ENCODE measurements at places on chromosomes 16 and 17. TPM values are rescaled to one million over a fixed set of nuclear protein-coding genes. Genes with fewer than 3 reads are reported as not detected.
A peak's percentile ranks its signal among the peaks of the same experiment; 100 is the strongest.

EME2 gene
- total RNA-seq = 0.90 TPM

GRCh38 chr16:19179546-19180490, 11.8 kb downstream of the SYT17 start:
- DNase-seq = peak; percentile 30

DNA sequence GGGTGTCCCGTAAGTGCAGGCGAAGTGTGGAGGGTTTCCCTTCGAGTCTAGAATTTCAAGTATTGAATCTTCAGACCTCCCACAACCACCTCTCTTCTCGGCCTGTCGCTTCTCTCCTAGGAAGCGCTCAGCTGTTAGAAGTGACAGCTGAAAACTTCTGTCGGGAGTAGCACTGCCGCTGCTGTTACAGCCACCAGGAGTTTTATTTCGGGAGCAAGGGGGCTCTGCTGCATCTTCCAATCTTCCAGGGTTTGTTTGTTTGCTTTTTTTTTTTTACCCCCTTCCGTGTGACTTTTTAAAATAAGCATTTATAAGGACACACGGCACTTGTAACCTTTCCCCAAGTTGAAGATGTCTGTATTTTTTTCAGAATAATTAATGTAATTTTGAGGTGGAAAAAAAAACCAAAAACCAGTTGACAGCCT, 767 bp downstream of the RPS6KB1 start:
- no peak for DNase-seq

- peak; percentile 51 for DNase-seq
Measured at GRCh38 chr16:21656795-21657768, 4.7 kb upstream of the IGSF6 start.

GRCh38 chr17:63942309-63942985, 10.3 kb upstream of the CD79B start:
- DNase-seq = no peak

CMTM2 gene
- total RNA-seq = not detected

KRT33A gene
- not detected for total RNA-seq

SPIRE2 gene
- 5.0 TPM for total RNA-seq

DNA sequence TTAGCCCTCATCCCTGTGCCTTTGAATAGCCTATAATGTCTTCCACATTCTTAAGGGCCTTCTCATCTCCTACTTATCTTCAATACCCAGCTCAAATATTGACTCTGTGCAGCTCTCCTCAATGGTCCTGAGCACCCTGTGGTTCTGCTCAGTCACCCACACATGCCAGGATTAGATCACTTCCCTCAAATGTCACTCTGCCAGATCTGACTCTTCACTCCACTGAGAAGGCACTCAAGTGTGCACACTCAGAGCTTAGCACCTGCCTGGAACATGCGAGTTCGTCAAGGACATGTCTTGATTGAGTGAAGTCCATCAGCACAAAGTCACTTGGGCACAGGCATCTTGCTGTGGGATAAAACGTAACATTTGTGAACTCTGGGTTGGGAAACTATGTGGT, 404.8 kb downstream of the CDH13 start:
- no peak for DNase-seq

GRCh38 chr17:601244-601925, 113.3 kb downstream of the VPS53 start:
- peak; percentile 51 for DNase-seq

DNA sequence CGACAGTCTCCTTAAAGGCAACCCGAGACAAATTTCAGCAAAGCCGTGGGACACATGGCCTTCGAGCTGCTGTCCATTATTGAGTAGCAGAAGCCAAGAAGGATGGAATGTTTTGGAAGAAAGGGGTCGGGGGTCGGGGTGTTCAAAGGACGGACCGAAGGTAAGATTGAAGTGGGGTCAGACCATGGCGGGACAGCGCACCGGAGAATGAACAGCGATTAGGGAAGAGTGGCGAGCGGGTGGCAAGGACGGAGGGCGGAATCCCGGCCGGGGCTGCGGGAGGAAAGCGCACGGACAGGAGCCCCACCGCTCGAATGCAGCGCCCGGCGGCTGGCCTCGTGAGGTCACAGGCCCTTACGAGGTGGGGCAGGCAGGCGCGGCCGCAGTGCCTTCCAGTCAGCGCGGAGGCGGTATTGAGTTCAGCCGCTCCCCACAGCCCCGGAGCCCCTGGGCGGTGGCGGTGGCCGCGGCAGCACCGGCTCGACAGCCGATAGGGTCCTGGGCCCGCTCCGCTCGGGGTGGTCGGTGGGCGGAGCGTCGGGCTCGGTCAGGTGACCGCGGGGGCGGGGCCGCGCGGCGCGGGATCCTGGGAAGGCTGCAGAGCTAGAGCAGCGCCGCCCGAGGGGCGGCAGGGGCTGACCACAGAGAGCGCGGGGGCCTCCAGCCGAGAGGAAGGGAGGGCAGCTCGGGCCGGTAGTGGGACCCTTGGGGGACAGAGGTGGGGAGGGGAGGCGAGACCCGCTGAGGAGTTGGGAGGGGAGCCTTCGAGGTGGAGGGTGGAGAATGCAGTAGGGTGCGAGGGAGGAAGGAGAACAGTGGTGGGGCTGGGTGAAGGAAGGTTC, at the start of gene EFCAB13:
EFCAB13 (plus strand) TSS at position 574 of the 842 bp plus-strand sequence. CDS start 4,399 bp downstream, outside the sequence.
- peak; percentile 73 for DNase-seq

- DNase-seq = no peak
Measured at GRCh38 chr17:45376171-45377005, 56.3 kb downstream of the ARHGAP27 start.

DNA sequence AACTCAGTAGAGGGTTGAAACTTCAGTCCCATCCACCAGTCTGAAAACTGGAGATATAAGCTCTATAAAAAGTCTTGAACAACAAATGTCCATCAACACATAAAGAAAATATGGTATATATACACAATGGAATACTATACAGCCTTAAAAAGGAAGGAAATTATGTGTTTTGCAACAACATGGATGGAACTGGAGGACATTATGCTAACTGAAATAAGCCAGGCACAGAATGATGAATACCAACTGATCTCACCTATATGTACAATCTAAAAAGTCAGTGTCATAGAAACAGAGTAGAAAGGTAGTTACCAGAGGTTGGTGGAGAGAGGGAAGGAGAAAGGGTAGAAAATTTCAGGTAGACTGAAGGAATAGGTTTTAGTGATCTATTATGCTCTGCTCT, 438.1 kb downstream of the CA10 start:
- DNase-seq = no peak

GRCh38 chr16:70250748-70251628, 752 bp downstream of the EXOSC6 start:
- no peak for DNase-seq

SMTNL2 gene
- not detected for total RNA-seq

- DNase-seq = no peak
Measured at GRCh38 chr17:21330436-21331160, 45.6 kb upstream of the KCNJ12 start.

- peak; percentile 21 for DNase-seq
Measured at GRCh38 chr17:3602499-3602898, 6.7 kb downstream of the TRPV1 start.

CCL4 gene
- total RNA-seq = not detected

GRCh38 chr16:10930755-10931093, 11.5 kb downstream of the DEXI start:
- DNase-seq = no peak

DNA sequence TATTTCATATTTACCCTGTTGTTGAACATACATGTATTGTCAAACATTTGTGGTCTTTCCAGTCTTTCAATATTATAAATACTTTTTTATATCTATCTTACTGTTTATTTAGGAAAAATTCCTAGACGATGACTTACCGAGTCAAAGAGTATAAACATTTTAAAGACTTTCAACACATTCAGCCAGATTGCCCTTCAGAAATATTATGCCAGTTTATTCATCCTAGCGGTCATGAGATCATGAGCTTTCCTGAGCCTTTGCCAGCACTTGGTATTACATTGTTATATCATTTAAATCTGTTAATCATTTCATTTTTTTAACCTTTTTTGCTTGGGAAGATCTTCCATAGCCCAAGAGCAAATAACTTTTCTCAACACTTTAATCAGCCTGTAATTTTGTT, 197.4 kb downstream of the SPECC1 start:
- peak; percentile 74 for DNase-seq

CAPNS2 gene
- total RNA-seq = not detected

- DNase-seq = no peak
Measured at GRCh38 chr16:10984509-10984908, 40.1 kb downstream of the CLEC16A start.

DNA sequence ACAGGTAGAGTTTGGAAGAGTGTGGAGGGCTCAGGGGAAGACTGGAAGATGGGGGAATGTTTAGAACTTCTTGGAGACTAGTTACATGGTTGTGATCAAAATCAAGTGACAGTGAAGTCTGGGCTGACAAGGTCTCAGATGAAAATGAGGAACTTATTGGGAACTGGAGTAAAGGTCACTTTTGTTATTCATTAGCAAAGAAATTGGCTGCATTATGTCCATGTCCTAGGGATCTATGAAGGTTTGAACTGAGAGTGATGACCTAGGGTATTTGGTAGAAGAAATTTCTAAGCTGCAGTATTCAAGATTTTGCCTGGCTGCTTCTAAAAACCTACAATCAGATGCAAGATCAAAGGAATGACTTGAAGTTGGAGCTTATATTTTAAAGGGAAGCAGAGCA, 747.1 kb downstream of the KCNJ2 start:
- DNase-seq = no peak

GRCh38 chr17:48027322-48027981, 10.1 kb downstream of the COPZ2 start:
- DNase-seq = no peak

TMEM100 gene
- total RNA-seq = 4.6 TPM

DNA sequence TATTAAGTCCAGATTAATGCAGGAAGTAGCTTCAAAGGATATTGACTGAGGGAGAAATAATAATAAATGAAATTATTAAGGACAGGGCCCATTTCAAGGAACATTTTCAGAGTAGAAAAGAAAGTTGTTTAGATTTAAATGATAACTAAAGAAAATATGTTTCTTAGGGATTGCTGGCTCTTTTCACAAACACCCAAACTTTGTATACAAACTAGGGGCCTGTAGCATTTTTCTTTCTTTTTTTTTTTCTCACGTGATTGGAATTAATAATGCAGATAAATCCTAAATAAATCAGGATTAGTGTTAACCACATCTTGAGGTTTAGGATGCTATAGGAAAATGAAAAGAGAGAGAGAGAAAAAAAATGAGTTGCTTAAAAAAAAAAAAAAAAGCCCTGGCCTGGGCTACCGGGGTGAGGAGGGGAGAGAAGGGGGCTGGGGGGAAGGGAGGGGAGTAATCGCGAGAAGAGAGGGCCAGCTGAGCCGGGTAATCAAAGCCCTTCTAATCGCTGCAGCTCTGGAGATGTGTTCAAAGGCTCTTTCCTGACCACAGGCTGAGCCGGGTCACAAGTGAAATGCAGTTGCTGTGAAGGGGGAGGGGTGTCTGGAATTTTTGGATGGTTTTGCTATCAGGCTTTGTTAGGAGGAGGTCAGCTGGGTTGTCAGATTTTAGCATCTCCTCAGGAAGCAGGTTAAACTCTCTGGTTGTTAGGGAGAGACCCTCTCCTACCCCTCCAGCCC, 104.6 kb upstream of the ZFHX3 start:
- DNase-seq = no peak

- DNase-seq = no peak
Measured at GRCh38 chr16:27922433-27922832, 141.1 kb downstream of the GSG1L start.

SLC52A1 gene
- not detected for total RNA-seq
